ENCODE measurements at places on chromosomes 1 and 21.

DNA sequence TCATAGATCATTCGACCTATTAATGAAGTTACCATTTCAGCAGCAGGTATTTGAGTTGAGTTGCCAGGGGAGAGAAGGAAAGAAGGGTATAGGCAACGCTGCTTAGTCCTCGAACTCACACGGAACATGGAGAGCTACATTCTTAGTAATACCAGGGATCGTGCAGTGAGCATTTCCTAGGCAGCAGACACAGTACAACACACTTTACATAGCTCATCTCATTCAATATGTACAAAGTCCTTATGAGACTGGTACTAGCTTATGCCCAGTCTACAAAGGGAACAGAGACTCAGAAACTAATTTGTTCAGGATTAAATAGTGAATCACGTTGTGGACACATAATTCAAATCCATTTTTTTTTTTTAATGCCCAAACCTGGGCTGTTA, 25.6 kb downstream of the IRF2BP2 start:
- no peak for DNase-seq

DNA sequence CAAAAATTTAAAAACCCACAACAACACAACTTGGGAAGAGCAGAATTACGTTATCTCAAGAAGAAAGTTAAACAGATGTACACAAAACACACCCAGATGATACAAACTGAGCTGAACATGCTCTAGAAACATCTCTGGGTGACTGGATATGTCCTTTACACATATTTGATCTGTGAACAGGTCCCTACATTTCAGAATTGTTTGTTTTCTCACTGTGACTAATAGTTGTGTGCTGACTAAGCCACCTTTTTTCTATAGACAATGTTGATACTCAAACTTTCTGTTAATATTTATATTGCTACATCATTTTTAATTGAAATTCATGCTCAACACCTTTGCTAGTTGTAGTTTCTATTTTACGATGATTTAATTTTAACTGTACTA, 1.0 kb upstream of the F11R start:
- no peak for DNase-seq

GRCh38 chr1:13701271-13701640, 1.3 kb downstream of the PRDM2 start:
- no peak for DNase-seq

DNA sequence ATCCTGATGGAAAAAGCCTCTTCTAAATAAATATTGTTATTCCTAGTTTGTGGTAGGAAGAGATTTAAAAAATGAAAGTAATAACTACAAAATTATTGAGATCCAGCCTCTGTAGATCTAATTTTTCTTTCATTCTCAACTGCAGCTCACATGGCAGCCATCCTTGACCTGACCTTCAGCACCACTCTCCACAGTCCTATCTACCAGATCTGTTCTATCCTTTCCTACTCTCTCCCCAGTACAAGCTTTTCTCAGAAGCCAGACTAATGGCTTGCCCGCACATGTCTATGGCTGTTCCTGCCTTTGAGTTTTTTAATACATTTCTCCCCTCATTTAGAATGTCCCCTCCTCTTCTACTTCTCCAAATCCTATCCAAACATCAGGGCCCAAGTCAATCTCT, 51.5 kb downstream of the MACO1 start:
- no peak for DNase-seq

GRCh38 chr1:205013683-205014367, 29.2 kb upstream of the CNTN2 start:
- no peak for DNase-seq

DNA sequence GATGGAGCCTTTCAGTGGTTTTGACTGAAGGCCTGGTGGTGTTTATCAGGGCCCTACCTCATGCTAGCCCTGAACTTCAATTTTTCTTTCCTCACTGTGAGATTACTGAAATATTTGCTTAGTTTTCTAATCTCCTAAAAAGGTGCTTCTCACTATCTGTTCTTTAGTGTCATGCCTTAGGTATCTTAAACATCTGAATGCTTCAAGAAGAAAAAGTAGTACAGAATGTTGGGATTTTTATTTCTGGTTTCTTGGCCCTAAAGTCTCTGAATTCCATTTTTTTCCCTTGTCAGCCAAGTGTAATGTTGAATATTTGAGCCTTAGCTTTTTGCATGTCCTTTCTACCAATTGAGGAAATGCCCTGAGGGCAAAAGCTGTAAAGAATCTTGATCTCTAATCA, 47.9 kb upstream of the PRKACB start:
- no peak for DNase-seq

- DNase-seq = no peak
Measured at GRCh38 chr1:85258536-85259117, 835 bp downstream of the C1orf52 start.

- no peak for DNase-seq
Measured at GRCh38 chr1:201779351-201779880, 49.5 kb upstream of the IPO9 start.

- DNase-seq = no peak
Measured at GRCh38 chr1:116868385-116868784, 41.3 kb upstream of the PTGFRN start.

- no peak for DNase-seq
Measured at GRCh38 chr1:110184446-110184845, 25.7 kb upstream of the KCNC4 start.

GRCh38 chr1:97245682-97246081, 524.1 kb downstream of the PTBP2 start:
- no peak for DNase-seq

- DNase-seq = no peak
Measured at GRCh38 chr1:48917901-48918603, 141.4 kb upstream of the BEND5 start.

- no peak for DNase-seq
Measured at GRCh38 chr1:147851149-147851548, 51.4 kb upstream of the GJA8 start.

GRCh38 chr1:199313444-199313843, 674.6 kb downstream of the PTPRC start:
- DNase-seq = no peak

DNA sequence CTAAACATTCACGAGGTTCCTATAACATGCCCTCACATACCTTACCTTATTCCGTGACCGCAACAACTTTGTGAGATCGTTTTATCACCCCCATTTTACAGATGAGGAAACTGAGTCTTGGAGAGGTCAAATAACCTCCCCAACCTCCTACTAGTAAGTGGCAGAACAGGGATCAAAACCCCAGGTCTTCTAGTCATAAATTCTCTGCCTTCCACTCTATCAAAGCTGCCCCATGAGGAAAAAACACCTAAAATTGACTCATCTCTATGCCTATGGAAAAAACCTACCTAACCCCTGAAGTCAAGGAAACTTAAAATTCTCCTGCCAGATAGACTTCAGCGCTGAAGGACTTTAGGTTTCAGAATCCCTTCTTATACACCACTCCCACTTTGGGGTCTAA, 69.5 kb upstream of the ERRFI1 start:
- no peak for DNase-seq

DNA sequence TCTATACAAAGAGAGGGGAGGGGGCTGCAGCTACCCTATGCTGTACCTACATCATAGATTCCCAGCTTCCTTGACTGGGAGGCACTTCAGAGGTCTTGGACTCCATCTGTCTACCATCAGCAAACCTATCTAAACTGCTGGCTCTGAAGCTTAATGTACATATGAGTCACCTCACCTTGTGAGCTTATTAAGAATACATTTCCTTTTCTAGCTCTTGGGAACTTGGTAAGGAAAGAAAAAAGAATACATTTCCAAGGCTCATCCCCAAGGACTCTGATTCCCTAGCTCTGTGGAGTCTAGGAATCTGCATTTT, 50.0 kb upstream of the PRELP start:
- DNase-seq = no peak

GRCh38 chr1:84264961-84265360, 36.5 kb upstream of the SAMD13 start:
- no peak for DNase-seq

DNA sequence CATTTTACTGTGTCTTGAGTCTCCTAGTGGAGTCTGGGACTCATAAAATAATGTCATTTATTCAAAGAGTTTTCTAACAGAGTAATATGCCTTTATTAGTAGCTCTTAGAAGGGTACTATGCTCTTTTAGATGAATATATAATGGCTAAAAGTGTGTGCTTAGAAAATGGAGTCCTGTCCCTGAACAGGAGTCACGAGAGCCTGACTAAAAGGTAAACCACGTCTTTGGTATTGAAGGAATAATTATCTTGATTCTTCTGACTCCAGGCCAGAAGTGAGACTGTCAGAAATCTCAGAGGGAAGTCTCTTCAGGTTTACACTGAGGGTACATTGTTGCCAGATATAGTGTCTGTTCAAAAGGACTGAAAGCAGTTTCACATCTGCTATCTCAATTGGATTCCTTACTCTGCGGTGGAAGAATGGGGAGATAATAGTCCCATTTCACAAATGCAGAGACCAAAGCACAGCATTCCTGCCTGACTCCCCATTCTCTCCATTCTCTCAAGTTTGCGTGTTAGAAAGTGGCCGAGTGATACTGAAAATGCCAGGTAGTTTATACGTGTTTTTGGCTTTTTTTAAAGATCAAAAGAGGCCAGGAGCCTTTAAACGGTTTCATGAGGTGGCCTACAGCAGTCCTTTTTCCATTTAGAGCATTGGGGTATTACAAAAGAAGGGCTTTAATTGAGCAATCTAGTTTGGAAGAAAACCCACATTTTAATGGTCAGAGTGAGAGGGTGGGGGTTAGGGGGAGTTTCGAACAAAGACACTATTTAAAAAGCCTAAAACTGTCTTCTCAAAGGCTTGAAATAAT, 176.6 kb downstream of the VPS13D start:
- DNase-seq = peak; percentile 97

DNA sequence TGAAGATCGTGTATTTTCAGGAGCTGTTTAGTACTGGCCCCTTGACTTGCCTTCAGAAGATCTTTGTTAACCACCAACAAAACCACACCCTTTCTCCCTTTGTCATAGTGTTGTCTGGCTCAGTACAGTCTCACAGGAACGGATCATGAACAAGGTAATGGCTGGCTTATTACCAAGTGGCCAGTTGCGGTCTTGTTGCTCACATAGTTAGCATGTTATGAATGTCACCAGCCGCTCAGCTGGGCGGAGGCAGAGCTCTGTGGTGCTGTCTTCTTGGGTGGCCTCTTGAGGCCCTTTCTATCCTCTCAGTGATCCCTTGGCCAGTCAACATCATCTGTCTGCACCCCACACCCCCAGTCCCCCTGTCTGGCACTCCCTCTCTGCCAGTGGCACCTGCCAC, 21.4 kb downstream of the CNIH3 start:
- no peak for DNase-seq

DNA sequence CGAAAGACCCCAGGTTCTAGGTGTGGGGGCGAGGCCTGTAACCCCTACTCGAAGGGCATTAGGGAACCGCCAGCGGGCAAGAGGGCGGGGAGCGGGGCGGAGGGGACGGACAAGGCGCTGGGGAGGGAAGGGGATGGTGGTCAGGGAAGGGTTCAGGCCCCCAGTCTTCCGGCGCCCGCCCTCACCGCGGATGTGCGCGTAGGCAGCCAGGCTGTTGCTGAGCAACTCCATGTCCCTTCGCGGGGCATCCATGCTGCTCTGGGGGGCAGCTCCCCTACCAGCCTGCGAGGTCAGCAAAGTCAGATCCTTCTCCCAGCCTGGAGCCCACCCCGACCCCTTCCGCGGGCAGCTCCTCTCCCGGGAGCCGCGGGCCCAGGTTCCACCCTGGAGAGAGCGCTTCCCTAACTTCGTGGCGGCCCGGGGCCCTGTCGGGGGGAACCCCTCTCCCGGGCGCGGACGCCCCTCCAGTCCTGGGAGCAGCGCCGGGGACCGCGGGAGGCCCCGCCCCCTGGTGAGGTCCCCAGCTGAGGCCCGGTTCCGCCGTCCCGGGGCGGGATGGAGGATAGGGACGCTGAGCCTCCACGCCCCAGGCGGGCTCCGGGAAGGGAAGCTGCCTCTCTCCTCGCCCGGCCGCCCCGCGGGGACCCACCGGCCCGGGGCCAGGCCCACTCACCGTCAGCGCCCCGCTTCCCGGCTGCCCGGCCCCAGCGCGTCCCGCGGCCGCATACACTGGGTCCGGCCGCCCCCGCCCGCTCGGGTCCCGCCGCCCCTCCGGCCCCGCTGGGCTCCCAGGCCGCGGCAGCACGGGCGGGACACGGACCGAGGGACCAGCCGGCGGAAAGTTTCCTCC, 434 bp downstream of the EVA1B start:
- no peak for DNase-seq

- no peak for DNase-seq
Measured at GRCh38 chr1:183284086-183284485, 98.0 kb downstream of the LAMC2 start.

DNA sequence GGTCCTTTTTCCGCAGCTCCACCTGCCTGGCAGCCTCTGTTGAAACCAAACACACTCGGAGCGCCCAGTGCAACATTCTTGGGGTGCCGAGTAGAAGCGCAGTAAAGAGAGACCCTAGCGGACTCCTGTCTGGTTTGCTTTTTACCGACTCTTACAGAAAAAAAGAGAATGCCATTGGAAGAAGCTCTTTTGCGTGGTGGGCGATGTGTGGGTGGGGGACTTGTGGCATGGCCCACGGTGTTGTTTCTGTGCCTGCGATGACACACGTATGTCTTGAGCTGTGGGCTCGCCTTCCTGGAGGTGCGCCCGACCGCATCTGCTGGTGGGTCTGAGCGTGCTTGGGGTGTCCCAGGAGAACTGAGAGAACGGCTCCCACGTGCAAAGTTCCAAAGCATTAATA, 7.3 kb upstream of the BARHL2 start:
- DNase-seq = no peak

GRCh38 chr1:181981821-181982220, 79.7 kb downstream of the ZNF648 start:
- DNase-seq = no peak

DNA sequence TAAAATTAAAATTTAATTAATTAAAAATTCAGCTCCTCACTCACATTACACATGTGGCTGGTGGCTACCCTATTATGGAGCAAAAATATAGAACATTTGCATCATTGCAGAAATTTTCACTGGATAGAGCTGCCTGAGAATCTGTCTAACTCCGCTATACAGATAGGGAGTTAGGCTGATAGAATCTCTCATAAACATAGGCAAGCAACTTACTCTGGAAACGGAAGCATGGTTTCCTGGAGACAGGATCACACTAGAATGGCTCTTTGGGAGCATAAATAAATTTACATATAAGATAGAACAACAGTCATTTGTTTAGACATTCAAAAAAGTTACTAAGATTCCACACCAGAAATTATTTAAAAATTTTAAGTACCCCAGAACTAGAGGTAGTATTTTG, 12.2 kb upstream of the LAMC2 start:
- no peak for DNase-seq

DNA sequence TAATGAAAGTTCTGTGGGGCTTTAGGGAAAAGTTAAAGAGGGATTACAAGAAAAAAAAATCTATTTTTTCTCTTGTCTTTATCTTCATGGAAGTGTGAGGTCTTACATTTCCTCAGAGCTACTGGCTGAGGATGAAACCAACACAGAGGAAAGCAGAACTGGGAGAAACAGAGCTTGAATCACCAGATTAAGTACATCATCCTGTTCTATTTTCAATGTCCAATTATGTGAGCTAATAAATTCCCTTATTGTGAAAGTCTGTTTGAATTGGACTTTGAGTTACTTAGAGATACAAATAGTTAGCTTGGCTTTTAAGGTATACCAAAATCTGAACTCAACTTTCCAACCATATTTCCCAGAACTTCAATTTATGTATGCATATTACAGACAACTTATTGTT, 69.2 kb downstream of the LPGAT1 start:
- no peak for DNase-seq

GRCh38 chr1:45654540-45655280, 30.9 kb upstream of the CCDC17 start:
- DNase-seq = no peak

- no peak for DNase-seq
Measured at GRCh38 chr21:37030864-37031263, 24.4 kb downstream of the RIPPLY3 start.
